ENCODE measurements at places on chromosomes 12 and 14.

- no peak for DNase-seq
These were observed 6.4 kb upstream of the DTX1 start for GRCh38 chr12:113049976-113050742.

DNA sequence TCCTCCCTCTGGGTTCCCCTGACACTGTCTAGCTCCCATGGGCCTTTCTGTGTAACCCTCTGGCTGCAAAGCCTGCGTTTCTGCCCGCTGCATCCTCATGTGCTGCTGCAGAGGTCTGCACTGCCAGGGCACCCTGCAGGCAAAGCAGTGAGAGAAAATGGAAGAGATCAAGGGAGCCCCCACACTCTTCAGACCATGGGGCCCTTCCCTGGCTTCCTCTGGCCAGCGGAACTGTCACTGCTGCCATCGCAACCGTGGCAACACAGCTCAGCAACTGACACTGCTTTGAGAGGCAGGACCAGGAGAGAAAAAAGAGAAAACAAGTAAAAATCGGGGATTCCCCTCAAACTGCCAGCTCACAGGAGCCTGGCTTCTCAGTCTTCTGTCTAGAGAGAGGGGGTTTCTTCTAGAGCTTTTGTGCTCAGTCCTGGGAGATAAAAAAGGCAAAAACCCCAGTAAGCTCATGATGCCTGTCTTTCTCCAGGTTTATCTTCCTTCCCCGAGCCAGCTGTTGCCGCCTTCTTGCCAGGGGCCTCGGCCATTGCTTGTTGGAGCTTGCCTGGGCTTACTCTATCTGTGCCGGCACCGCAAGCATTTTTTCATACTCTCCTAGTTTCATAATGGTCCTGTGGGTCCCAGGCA lies 38.9 kb downstream of the C14orf132 start:
- no peak for DNase-seq

- DNase-seq, result no peak
These were observed 68.7 kb upstream of the MAP1LC3B2 start for GRCh38 chr12:116490471-116490870.

DNA sequence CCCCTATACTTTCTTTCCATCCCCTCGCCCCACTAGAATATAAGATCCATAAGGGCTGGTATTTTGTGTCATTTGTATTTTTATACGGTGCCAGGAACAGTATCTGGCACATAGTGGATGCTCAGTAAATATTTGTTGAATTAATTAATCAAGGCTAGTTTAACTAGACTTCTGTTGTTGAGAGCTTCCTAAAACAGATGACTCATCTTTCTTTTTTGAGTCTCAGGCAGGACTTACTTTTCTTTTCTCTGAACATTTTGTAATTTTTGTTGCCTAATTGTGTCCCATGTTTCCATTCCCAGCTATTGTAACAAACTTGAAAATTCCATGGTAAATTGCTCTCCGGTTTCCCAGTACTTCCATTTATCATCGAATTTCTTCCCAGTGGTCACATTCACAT lies 16.7 kb downstream of the STK38L start:
- no peak for DNase-seq

GRCh38 chr14:24606297-24606696 lies 3.2 kb downstream of the GZMH start:
- no peak for DNase-seq

- no peak for DNase-seq
These were observed 122.5 kb downstream of the HMGA2 start for GRCh38 chr12:65946821-65947220.

DNA sequence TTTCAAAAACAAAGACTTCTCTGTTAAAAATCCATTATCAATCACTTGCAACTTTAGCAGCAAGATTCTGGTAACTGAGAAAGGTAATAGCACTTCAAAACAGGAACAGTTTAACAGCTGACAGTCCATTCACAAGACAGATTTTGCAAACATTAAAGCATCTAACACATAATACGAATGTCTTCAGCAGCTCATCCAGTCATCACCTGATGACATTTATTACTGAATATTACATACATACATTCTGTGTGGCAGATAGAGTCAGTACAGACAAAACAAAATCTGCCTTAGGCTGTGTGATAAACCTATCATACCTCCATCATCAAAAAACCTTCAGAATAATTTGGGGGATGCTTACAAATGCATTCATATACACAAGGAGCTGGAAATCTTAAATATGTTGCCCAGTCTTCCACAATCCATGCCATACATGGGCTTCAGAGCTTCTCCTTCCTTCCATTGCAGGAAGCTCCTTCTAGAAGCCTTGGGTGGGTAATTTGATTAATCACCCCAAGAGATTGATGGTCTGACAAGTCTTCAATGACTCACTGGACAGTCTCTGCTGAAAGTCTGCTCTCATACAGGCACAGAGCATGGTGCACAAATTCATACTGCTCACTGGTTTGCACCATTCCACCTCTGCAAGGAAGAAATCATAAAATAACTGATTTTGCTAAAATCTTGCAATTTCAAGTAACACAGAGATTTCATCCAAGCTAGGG lies 1.6 kb upstream of the PTPRB start:
- DNase-seq, result no peak

DNA sequence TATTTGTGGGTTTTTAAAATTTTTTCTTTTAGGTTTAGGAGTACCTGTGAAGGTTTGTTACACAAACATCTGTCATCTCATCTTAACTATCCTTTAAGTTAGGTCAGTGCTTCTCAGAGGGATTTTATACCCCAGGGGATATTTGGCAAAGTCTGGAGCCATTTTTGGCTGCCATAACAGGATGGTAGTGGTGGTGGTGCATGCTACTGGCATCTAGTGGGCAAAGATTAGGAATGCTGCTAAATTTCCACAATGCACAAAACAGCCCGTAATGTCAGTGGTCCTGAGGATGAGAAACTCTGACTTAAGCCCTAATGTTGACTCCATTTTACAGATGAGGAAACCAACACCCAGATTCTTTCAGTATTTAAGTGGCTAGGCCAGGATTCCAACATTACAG lies 85.2 kb upstream of the MYF6 start:
- no peak for DNase-seq

DNA sequence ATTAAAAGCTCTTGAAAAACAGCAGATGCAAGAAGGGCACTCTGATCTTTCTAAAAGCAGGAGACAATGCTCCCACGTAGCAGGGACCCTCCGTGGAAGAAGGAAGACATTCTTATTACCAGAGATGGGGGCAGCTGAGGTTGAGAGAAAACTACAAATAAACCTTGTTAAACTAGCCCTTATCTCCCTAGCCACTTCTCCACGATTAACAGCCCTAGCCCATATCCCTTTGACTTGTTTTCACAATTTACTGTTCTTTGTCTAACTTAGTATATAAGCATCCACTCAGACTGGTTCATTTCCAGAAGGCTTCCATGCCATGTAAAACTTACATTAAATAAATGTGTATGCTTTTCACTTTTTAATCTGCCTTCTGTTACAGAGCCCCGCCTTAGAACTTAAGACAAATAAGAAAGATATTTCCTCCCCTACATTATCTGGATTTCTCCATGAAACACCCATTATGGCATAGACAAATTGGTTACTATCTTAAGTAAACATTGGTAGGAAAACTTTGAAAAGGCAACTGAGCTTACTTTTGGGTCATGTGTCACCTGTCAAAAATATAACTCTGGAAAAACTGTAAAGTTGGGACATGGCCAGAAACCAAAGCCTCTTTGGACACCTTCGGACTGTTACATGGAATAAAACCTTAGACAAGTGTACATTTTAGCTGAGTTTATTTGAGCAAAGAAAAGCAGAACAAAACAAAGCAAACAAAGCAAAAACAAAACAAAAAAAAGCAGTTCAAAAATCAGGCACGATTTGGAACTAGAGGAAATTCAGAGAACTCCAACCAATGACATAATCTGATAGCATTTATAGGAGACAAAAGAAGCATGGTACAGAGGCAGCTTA lies 4.9 kb upstream of the RNASE1 start:
- DNase-seq, result no peak

GRCh38 chr12:51921017-51921725 lies 13.9 kb downstream of the ACVRL1 start:
- no peak for DNase-seq

GRCh38 chr14:53493860-53494259 lies 340.7 kb upstream of the DDHD1 start:
- DNase-seq, result no peak

DNA sequence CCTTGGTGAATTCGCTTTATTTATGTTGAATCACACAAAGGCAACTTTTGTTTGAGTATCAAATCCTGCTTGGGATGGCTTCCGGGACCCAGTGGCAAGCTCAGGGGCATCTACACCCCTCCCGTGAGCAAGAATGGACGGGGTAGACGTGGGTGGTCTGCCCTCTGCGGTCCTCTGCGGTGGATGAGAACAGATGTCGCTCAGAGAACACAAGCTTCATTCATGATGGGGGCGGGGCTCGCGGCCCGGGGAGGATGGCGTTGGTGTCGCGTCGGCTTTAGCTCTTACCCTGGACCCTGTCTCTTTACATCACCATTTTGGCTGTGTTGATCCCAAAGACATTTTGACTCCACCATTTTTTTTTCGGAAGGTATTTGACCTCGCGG lies 158.5 kb upstream of the RTL1 start:
- no peak for DNase-seq

- no peak for DNase-seq
These were observed 30.3 kb upstream of the IFNG start for GRCh38 chr12:68189821-68190242.

- DNase-seq, result no peak
These were observed 14.2 kb downstream of the SEL1L start for GRCh38 chr14:81519200-81520011.

GRCh38 chr12:104048811-104049210 lies 1.2 kb downstream of the GLT8D2 start:
- DNase-seq, result no peak

DNA sequence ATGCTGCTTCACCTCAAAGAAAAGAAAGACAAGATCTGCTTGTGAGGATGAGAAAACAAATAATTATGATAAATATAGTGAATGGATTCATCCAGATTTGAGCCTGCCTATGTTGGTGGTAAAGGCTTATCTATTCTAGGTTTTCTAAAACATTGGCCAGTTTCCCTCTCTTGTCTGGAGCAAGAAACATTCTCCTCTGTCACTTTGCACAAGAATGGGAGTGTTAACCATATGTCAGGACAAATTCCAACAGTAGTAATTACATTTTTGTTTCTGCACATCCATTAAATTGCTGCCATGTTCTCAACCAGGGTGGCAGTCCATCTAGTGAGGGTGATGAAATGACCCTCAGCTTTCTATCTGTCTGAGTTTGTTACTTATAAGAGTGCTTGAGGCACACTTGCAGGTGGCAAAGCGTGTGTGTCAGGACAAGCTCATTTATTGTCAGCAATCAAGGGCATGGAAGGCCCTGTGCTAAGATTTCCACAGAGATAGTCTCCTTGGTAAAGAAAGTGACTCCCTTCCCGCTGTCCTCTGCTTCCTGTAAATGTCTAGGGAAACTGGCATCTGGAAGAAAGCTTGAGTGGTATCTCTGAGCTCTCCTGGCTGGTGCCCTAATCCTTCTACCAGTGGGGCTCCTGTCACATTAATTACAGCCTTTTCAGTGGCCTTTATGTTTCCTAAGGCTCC lies 502.1 kb upstream of the FLRT2 start:
- no peak for DNase-seq

DNA sequence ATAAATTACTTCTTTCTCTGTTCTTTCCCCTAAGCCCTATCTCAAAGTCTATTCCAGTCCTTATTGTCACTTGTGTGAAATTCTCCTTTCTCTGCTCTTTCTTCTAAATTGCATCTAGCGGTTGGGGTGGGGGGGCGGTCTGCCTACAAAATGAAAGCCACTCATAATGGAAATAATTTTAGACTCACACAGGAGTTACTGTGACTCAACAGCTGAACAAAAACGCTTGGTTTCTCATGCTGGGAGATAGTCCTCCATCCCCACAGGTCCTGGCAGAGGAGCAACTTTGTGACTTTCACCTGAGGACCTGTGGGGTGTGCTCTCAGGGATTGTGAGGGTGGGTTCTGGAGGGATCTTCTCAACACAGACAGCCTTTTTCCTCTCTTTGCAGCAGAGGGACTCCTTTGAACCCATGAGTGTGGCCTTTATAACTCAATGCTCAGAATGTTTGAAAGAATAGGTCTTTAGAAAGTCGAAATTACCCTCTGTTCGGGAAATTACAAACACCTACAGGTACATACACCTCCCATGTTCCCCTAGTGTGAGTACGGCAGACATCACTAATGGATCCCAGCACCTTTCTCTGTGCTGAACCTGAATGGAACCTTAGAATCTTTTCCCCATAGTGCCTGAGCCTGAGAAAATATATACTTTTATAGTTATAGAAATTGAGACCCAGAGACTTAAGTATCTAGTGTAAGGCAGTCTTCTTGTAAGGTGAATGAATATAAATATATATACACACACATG lies 109.7 kb downstream of the CHST11 start:
- DNase-seq, result no peak

GRCh38 chr12:102896067-102896466 lies 21.0 kb downstream of the PAH start:
- DNase-seq, result no peak

GRCh38 chr14:68734231-68734732 lies 58.6 kb downstream of the ZFP36L1 start:
- no peak for DNase-seq

DNA sequence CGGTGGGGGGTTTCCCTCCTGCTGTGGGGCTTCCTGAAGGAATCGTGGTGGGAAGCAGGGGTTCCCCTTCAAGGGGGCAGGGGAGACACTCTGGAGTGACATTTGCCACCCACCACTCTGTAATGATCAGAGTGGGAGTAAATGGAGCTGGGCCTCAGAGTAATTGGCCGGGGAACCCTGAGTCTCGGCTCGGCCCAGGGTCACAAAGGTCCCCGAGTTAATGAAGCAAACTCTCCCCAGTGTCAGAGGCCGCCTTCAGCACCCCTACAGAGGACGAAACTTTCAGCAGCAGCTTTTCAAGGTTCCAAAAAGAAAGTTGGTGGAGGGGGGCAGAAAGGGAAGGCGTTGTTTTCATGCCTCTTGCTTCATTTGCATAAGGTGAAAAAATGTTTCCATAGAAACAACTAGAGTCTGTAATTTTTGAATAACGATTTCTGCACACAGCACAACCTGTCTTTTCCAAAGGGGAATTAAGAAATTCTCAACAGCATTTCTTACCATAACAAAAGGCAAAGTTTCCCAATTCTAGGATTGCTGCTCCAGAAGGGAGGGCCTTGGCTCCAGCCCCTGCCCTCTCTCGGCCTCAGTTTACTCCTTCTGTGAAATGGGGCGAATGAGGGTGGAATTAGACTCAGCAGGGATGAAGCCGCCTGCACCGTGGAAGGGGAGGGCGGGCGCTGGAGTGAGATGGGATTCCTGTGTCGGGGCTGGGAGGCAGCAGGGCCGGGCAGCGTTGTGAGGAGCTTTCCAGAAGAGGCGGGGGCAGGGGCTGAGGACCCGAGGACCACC lies 67.0 kb upstream of the BEGAIN start:
- no peak for DNase-seq

GRCh38 chr12:24797901-24798300 lies 151.0 kb downstream of the BCAT1 start:
- DNase-seq, result no peak
